Right forelimb (tissue), 1 donor: ENCODE measurements at places on chromosomes 11 and 22.

GRCh38 chr11:104799251-104799650 is 99.0 kb downstream of the CASP12 start:
- DNase-seq: no peak

DNA sequence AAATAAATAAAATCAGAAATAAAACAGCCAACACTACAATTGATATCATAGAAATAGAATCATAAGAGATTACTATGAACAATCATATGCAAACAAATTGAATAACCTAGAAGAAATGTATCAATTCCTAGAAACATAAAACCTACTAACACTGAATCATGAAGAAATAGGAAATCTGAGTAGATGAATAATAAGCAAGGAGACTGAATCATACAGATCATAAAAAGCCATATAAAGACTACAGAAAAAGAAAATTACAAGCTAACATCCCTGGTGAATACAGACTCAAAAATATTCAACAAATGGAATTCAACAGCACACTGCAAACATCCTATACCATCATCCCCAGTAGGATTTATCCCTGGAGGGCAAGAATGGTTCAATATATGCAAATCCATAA is 135.6 kb downstream of the SBF2 start:
- DNase-seq: no peak

- DNase-seq: no peak
Measured at GRCh38 chr22:45678961-45679912, 7.6 kb downstream of the ATXN10 start.

DNA sequence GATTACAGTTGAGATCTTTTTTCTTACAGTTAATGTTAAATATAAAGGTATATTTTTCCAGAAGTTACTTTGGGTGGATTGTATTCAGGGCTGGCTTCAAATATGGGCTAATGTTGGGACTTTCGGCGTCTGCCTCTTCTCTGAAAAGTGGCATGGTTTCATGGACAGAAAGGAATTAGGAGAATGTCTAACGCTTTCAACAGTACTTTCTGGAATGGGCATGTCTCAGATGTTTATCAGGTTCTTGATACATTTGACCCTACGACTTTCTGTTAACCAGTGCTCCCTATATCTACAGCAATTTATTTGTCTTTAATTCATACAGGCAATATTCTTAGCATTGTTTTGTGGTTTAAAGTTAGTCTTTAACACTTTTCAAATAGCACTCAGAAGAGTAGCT is 33.7 kb downstream of the ZC3H12C start:
- DNase-seq: no peak

GRCh38 chr11:94183251-94183885 is 54.7 kb downstream of the PANX1 start:
- DNase-seq: no peak

DNA sequence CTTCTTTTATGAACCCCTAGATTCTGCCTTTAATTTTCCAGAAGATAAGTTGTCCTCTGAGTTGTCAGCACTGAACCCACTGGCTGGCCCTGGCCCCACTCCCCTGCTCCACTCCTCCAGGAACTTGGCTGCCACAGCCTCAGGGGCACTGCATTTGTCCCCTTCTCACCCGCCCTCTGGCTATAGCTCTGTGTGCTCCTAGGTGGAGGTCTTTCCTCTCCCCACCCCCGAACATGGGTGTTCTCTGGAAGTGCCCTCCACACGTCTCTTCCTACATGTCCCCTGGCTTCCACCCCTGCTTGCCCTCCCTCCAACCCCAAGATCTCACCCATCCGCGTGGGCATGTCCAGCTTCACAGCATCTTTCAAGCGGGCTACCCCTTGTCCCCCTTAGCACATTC is 137.7 kb upstream of the TEAD1 start:
- DNase-seq: no peak

- DNase-seq: no peak
Measured at GRCh38 chr11:66904981-66905521, 48.2 kb downstream of the LRFN4 start.

- peak; percentile 54 for DNase-seq
Measured at GRCh38 chr11:65204646-65205601, 23.2 kb downstream of the CAPN1 start.

DNA sequence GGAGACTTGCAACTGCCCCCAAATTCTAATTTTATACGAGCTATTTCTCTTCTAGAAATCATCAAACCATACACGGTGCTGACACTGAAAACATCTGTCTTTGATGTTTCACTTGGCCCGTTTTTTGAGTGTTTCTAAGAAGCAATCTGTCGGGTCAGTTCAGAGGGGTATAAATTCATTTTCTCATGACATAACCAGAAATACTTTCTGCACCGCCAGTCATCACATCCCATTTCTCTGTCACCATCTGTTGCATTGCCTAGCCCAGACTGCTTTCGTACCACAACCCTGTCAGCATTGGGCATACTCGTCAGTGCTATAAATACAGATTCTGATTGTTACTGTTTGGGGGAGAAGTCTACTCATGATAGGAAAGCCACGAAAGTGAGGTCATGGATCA is 63.1 kb upstream of the CCDC90B start:
- no peak for DNase-seq

GRCh38 chr11:3105791-3106735 is 48.8 kb upstream of the CARS1 start:
- peak; percentile 34 for DNase-seq

- DNase-seq: no peak
Measured at GRCh38 chr11:72985645-72986044, 156.5 kb downstream of the FCHSD2 start.

DNA sequence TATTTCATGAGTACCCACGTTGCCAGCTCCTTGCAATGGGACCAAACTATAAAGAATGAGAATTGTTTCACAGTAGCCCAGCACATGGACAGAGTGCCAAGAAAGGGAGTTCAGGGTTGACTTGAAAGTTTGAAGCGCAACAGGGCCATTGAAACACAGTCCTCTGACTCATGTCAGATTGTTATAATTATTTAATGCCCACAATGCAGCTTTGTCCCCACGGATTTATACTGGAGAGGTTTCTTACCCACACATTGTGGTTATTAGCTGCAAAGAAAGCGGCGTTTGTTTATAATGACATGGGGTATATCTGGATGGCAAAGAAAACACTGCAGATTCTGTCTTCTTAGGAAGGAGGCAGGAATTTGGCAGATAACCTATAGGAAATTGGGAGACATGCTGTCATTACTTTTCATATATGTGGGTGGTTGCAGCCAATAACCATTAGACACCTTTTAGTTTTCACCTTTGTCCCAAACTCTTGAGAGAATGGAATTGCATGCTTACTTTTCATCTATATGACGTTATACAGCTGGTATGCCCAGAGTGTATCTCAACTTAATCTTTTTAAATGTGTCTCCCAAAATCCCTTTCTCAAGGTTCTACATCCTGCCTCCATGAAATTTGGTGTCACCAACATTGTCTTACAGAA is 143.6 kb downstream of the TEAD1 start:
- no peak for DNase-seq

GRCh38 chr22:50176850-50177536 is 6.5 kb downstream of the PANX2 start:
- no peak for DNase-seq

DNA sequence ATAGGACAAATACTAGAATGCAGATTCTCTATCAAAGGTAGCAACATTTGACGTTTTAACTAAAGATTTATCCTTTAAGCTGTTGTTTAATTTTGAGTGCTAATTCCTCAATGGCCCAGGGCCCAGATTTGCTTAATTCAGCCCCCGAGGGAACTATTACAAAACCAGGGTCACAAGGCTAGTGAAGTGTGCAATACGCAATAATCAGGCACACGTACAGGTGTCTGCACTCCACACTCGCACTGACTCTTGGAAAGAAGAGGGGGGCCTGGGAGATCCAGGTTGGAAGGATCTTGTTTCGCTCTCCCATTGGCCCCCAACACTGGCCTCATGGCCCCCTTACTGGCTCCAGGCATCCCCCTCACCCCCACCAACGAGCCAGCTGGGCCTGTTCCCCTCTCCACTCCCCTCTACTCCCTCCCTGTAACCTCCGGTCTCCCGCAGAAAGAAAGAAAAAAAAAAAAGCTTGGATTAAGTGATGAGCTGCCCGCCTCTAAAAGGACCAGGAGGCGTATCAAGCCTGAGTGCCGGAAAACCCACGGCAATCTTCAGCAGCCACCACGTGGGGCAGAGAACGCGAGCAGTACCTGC is 2.2 kb upstream of the KIRREL3 start:
- no peak for DNase-seq

- no peak for DNase-seq
Measured at GRCh38 chr11:81897639-81898038, 836.0 kb downstream of the FAM181B start.

GRCh38 chr22:25629613-25630012 is 65.1 kb downstream of the GRK3 start:
- no peak for DNase-seq

- no peak for DNase-seq
Measured at GRCh38 chr11:109040303-109040702, 375.4 kb downstream of the DDX10 start.

DNA sequence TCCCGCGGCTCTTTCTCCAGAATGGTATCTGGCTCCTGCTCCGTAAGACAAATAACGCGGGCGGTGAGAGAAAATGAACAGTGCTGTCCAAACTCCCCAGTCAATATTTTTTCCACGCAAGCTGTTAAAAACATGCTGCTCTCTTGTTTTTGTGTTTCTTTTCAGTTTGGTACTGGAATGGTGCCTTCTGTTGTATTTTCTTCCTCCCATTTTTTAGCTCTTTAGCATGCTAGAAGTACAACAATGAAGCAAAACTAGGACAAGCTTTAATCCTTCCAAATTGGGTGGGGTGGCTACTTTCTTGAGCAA is 599 bp upstream of the PPP2R1B start:
- no peak for DNase-seq

GRCh38 chr22:46596032-46596441 is 24.1 kb upstream of the GRAMD4 start:
- no peak for DNase-seq
